Stimulated activated CD4-positive, alpha-beta T cell treated with anti-CD3 and anti-CD28 coated beads, Interleukin-1b, Interleukin-23, amount 100 ng/mL, for 1 hour (primary cell): ENCODE measurements at places on chromosomes 12 and 14.

DNA sequence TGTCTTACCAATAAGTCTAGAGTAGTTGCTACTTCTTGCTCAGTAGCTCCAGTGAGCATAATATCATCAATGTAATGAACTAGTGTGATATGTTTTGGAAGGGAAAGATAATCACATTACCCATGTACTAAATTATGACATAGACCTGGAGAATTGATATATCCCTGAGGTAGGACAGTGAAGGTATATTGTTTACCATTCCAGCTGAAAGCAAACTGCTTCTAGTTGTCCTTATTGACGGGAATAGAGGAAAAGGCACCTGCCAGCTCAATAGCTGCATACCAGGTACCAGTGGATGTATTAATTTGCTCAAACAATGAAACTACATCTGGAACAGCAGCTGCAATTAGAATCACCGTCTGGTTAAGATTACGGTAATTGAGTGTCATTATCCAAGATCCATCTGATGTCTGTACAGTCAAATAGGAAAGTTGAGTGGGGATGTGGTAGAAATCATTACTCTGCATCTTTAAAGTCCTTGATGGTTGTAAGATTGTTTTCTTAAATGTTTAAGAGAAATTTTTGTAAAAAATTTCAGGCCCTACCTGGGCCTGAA lies 100.0 kb upstream of the ARHGAP5 start:
- DNase-seq, result no peak

DNA sequence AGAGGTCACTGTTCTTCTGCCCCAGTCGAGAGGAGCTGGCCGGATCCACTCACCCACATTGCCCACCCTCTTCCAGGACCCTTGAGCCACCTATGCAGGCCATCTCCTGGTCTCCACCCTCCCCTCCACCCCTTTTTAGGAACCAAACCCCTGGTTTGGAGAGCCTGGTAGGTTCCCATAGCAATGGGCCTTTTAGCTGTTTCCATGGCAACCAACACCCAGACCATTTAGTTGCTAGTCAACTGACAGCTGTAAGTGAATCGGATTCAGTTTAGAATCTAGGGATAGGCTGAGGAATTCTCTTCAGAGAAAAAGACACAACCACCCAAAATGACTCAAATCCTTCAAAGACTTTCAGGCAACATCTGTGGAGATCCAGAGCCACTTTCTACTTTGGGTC lies 16.5 kb downstream of the NPC2 start:
- DNase-seq, result no peak

GRCh38 chr12:69688021-69688420 lies 11.1 kb downstream of the BEST3 start:
- DNase-seq, result no peak

- no peak for DNase-seq
Measured at GRCh38 chr12:121227294-121227693, 17.4 kb downstream of the P2RX4 start.

DNA sequence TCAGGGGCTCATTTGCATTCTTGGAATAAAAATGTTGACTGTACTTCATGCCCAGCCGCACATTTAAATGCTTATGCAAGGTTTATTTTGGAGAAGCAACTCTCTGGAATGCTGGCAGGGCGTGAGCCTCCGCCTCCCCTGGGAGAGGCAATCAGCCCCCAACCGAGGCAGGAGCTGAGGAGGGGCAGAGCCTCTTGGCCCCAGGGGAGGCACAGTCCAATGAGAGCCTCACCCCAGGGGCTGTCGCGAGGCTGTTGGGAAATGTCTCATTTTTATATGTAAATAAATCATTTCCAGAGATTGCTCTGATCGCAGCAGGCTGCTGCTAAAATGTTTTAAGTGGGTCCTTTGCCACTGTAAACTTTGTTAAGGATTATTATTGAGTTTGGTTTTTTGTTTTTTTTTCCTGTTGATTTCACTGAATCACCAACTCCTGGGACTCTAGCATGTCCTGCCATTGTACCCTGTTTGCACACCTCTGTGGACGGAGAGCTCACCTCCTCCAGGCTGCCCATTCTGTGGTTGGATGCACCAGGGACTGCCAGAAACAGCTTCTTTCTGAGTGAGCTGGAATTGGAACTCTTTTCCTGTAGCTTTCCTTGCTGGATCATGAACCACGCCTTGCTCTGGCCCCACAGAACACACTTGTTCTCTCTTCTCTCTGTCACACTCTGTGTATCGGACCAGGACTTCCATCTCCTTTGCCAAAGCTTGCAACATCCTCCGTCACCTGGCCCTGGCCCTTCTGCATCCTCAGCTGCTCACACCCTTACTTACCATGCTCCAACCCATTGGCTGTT lies 46.9 kb upstream of the FAM181A start:
- DNase-seq, result no peak

DNA sequence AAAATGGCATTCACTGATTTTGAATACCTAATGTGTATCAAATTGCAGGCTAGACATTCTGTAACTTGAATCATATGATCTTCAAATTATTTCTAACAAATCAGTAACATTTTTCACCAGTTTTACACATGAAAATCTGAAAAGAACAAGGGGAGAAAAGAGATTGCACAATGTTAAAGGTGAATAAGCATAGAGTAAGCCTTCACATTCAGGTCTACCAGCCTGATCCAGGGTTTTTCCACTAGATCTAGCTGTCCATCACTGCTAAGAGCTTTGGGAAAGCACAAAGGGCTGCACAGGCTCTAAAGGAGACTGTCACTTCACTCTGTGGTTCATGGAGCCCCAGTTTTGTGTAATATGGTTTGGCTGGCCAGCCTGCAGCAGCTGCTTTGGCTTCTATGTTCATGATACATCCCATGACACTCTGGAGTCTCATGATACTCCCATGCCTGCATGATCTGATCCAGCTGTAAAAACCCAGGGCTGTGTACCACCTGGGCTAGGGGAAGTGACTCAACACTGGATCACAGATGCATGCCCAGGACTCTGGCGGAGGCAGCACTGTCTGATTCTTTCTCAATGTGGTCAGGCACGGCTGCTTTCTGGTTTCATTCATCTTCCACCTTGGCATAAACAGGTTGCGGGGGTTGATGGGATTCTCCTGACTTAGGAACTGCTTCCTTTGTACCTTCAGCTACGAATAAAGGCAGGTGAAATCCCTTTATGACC lies 859.7 kb downstream of the GALC start:
- DNase-seq, result no peak

DNA sequence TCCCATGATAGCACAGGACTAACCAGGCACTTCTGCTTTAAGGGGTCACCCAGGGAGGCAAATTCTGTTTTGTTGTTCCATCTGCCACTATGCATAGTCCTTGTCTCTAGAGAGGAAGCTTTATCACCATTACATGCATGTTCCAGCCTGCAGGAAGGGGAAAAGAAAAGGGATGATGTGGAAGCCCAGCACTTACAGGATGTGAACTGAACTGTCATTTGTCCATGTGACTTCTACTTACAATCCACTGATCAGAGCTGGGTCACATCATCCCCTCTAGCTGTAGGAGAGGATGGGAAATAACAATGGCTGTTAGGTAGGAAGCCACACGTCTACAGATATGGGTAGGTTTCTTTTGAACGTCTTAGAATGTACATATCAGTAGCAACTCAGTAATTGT lies 203.1 kb downstream of the PTPRO start:
- DNase-seq, result no peak

DNA sequence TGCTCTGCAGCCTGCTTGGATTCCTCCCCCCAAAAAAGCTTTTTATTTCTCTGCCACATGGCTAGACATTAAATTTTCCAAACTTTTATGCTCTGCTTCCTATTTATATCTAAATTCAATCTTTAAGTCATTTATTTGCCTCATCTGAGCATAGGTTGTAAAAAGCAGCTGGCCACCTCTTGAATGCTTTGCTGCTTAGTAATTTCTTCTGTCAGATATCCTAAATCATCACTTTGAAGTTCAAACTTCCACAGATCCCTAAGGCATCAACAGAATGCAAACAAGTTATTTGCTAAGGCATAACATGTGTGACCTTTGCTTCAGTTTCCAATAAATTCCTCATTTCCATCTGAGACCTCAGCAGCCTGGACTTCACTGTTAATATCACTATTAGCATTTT lies 209.6 kb downstream of the FSCB start:
- DNase-seq, result no peak

DNA sequence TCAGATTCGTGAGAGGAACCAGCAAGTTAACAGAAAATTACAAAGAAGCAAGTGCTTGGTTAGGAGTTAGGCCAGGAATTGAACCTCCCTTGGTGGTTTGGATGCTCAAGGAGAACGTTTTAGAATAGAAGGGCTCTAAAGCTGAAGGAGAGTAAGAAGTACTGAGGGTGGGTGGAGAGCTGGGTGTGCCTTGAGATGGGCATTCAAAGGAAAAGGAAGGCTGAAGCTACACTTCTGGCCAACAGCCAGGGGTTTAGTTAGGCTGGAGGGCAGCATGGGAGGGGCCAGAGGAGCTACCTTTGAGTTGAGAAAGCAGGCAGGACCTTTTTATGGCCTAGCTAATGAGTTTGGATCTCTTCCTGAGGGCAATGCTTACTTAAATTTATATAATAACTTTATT lies 421.2 kb downstream of the CCDC91 start:
- DNase-seq, result no peak

DNA sequence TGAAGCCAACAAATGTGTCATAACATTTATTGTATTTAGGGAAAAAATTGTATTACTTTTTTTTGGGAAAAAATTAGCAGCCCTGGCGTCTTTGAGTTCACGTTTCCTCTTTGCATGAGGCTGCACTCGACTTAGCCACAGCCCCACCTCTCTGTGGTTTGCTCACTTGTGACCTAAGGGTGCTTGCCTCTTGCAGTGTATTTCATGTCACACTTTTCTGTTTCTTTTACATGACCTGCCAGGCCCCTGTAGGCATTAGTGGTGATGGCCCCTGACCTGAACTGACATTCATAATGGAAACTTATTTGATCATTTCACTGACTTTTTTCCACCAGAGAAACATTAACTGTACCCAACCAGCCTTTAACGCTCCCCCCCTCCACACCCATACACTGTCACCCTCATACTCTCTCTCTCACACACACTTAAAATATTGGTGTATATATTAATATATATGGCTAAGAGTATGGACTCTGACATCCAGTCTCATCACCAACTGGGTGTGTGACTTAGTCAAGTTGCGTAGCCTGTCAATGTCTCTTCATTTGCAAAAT lies 122.9 kb downstream of the PRKCH start:
- DNase-seq, result no peak

- DNase-seq, result no peak
Measured at GRCh38 chr12:64187370-64187769, 34.7 kb downstream of the KICS2 start.

DNA sequence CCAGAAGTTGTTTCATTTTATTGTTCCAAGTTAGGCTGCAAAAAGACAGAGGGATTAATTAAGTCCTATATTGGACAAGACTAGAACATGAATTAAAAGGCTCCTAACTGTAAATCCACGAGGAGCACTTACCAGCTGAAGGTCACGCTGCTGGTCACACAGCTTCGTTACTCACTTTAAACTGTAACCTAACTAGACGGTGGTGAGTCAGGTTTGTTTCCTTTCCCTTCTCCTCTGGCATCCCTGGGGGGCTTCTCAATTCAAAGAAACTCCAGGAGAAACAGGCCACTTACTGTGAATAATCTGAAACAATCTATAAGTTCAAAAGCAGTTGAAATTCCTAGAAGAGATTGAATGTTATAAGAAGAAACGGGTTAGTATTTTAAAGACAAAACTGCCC lies 331.4 kb downstream of the BCAT1 start:
- DNase-seq, result no peak

GRCh38 chr14:87667659-87668058 lies 325.3 kb downstream of the GALC start:
- no peak for DNase-seq

DNA sequence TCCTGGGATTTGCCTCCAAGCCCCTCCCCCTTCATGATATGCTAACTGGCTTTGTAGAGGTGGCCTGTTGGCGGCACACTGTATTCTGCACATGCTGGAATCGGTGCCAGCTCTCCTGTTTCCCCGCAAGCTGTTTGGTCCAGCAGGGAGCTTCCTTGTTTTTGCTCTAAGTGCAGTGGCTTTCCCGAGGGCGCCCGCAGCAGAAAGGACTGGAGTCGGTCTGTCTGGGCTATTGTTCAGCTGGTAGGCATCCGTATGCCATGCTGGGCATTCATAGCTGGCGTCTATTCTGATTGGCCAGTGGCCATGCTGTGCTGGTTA lies 88.9 kb upstream of the MED13L start:
- no peak for DNase-seq

DNA sequence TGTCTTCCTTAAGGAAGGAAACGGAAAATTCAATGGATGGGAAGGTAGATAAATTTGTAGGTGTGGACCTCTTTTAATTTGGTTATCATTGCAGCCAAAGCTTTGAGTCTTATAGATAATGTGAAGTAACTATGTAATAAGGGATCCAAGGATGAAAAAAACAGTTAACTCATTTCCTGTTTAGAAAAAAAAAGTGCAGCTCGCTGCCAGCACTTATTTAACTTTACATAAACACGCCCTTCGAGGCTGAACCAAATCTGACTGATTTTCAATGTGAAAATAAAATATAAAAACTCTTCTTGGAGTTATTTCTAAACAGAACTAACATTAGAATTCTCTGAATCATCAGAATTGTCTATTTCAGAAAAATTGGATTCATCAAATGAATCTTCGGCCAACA lies 7.0 kb downstream of the NUBPL start:
- DNase-seq, result no peak

DNA sequence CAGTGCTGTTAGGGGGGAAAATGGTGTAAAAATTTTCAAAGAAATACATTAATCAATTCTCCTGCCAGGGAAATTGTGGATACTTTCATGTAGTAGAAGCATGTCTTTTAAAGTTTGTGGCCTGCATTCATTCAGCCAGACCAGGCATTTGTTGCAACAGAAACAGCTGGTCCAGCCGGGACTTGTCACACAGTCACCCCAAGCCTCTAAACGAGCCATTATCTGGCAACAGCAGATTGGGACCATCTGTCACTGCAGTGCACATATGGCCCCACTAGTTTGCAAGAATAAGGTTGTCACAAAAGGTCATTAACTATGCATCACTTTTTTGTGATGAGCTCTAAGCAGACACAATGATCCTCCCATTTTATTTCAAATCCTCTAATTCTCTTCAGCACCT lies 193.9 kb downstream of the PHLDA1 start:
- no peak for DNase-seq

DNA sequence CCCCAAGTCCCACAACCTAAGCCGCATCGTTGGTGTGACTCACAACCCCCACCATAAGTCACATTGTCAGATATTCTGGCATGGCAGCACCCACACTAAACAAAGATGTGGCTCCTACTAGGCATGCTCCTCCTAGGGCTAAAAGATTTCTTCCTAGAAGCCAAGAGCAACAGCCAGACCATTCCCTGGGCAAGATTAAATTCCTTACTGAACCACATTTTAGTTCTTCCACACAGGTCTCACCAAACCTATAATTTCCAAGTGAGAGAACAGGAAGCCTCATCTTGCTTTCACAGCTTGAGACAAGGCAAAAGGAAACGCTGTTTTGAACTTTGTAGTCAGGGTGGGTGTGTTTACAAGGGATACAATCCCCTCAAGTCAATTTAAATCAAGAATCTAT lies 632.8 kb downstream of the DIO2 start:
- DNase-seq, result no peak

DNA sequence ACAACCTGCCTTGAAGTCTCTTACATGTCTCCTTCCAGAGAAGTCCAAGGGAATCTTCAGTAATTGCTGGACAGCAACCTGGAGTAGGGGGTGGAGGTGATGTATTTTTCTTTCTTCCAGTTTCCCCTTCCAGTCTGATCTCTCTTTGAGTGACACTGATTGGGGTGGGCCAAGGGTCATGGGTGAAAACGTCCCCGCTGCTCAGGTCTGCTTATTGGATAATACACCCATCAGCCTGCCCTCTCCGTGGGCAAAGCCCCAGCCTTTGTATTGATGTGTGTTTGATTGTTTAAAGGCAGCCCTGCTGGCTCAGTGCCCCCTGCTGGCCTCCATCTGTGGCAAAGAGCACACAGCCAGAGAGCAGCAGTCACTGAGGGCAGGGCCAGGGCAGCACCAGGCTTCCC lies 35.7 kb upstream of the ATP2A2 start:
- peak; percentile 28 for DNase-seq
